8988T (cell line): ENCODE measurements at places on chromosomes 3 and 15.

- no peak for DNase-seq
These were observed 132.0 kb upstream of the TGFBR2 start for GRCh38 chr3:30474371-30474770.

DNA sequence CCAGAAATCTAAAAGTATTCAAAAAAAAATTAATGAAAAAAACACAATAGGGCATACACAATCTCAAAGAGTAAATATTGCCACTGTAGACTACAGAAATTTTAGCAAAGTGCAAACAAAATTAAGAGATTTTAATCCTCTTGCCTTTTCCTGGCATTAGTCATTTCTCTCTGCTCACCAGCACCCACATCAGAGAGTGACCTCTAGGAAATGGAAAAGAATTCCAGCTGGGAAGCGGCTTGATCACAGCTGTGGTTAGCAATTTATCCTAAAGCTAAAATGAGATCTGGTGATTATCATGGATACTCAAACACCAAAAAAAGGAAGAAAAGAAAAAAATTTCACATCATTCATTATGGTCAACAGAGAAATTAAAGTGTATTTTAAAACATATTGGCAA, 7.5 kb downstream of the CSNK1G1 start:
- no peak for DNase-seq

- DNase-seq = no peak
These were observed 21.5 kb downstream of the CYFIP1 start for GRCh38 chr15:22958487-22959280.

GRCh38 chr15:100094127-100094510, 247.7 kb downstream of the ADAMTS17 start:
- DNase-seq = no peak

DNA sequence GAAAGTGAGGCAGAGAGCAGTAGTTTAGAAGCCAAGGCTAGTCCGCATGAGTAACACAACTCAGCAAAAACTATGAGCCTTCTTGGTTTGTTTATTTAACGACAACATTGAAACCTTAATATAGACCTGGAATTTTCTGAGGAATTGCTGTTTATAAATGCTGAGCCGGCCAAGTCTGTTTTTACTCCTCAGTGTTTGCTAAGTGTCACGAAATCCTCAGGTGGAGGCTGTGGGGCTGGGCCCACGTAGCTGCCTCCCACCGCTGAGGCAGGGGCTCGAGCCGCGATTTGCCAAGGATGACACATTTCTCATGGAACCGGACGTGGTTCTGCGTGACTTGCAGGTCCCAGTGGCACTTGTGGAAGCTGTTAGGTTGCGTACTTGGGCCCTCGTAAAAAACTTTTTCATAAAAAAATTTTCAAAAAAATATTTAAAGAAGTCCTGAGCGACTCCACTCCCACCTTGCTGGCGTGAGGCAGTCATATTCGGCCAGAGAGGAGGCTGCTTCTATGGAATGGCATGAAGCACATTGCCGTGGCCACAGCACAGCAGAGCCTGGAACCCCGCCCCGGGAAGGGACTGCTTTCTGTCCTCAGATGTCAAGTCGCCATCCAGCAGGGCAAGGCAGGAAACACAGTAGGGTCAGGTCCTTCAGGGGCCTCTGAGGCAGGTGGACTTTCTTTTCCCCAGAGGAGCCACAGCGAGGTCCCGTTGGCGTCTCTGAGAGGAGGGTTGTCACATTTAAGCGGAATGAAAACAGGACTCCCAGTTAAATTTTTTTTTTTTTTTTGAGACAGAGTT, 64.8 kb upstream of the PCSK6 start:
- no peak for DNase-seq
